Stimulated activated CD4-positive, alpha-beta T cell treated with anti-CD3 and anti-CD28 coated beads, Interleukin-1b, Interleukin-23, amount 100 ng/mL, for 1 hour (primary cell): ENCODE measurements at places on chromosomes 12 and 14.

- no peak for DNase-seq
Measured at GRCh38 chr14:51929166-51929565, 60.2 kb upstream of the RTRAF start.

DNA sequence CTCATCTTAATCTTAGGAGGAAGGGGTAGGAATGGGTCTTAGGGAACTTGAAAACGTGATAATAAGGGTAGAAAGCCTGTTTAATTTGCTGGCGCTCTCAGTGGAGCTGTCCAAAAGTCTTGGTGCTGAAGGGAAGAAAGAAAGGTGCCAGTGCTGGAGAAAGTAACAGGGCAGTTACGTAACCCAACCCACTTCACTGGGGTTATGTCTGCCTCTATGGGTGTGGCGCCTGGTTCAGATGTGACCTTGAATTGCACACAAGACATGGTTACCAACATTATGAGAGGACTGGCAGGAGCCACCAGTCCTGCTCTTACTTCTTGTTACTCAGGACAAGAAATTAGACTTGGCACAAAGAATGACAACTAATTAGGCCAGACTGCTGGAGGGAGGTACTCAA lies 18.6 kb upstream of the GPATCH2L start:
- no peak for DNase-seq

- no peak for DNase-seq
Measured at GRCh38 chr12:30909349-30910037, 17.1 kb upstream of the TSPAN11 start.

DNA sequence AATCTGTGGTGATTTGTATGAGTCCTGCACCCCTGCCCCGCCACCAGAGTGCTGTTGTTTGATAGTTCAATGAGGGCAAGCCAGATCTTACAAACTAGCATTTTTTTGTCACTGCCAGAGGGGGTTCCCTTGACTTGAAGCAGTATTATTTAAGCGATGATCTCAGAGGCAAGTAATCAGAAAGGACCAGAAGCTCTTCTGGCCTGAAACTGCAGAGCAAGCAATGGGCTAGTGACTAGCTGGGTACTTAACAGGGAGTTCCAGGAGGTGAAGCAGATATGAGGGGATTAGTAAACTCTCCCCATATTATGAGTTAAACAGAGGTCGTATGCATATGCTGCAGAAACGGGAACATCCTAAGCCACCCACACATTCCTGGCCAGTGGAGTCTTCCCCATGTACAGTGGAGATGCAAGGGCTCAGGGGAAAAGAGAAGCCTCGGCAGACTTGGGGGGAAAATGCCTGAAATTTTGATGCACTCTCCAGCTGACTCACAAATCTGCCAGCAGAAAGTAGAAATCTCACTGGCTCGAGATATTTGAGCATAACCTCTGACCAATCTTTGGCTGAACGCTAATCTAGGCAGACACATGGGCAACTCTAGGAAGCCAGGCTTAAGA lies 8.3 kb upstream of the CRACR2A start:
- DNase-seq: no peak

DNA sequence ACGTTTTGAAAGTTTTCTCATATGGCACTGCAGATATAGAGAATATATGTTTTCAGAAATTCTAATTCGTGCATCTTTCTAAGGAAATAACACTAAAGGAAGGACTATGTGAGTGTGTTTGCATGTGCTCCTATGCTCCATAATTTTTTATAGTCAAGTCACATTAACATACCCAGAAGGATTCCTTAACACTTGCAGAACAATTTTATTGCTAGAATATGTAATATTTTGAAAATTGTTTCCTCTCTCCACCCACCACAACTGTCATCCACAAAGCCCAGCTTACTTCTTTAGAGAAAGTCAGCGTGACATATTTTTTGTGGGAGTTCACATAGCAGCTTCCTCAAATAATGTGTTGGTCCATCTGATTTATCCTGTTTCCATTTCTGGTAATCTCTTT lies 604.6 kb upstream of the MGAT4C start:
- DNase-seq: no peak

GRCh38 chr12:124837958-124838803 lies 25.5 kb downstream of the SCARB1 start:
- DNase-seq: no peak

DNA sequence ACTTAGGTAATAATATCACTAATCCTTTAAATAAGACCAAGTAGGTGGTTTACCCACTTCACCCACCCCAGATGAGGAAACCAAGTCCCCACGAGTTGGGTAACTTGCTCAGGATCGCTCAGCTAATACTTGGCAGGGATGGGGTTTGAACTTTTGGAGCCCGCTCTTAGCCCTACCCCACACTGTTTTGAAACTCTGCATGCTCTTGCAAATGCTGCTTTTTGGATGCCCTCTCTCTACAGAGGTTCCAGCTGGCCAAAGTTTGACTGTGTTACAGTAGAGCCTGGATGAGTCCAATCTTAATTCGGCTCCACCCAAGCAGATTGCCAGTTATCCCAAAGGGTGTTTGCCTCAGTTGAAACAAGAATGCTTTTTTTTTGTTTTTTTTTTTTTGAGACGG lies 6.8 kb downstream of the PLEKHG3 start:
- no peak for DNase-seq

GRCh38 chr14:20746566-20746965 lies 879 bp downstream of the EDDM3A start:
- DNase-seq: no peak

DNA sequence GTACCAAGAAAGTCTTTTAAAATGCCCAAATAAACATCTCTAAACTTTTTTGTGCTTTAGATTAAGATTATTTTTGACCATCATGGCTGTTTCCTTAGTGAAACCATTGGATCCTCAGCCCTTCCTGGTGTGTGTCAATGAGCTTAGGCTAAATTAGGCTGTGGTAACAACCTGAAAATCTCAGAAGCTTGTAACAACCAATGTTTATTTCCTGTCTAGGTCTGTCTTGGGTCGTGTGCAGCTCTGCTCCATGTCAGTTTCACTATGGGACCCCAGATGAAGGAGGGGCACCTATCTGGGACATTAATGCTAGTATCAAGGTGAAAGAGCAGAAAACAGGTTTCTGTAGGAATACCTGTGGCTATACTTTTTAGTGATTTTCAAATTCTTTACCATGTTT lies 49.9 kb downstream of the KCNMB4 start:
- no peak for DNase-seq

- DNase-seq: no peak
Measured at GRCh38 chr12:85016413-85016812, 19.7 kb downstream of the TSPAN19 start.

- no peak for DNase-seq
Measured at GRCh38 chr12:68482660-68483059, 128.0 kb upstream of the RAP1B start.
